NCI-H1417 treated with DMSO at 0.1 percent for 48 hours (cell line): ENCODE measurements at places on chromosomes 7 and 10.

- DNase-seq, result no peak
Observed at GRCh38 chr10:34739915-34740314, 75.2 kb downstream of the PARD3 start.

DNA sequence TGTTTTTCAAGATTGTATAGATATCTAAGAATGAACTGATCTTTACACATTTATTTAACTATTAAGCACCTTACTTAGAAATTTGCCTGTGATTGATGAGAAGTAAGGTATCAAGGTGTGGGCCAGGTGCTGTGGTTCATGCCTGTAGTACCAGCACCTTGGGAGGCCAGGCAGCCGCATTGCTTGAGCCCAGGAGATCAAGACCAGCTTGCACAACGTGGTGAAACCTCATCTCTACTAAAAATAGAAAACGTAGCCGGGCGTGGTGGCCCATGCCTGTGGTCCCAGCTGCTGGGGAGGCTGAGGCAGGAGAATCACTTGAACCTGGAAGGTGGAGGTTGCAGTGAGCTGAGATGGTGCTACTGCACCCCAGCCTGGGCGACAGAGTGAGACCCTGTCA, 33.7 kb downstream of the NME8 start:
- DNase-seq, result no peak

- DNase-seq, result no peak
Observed at GRCh38 chr10:49299816-49300139, 808 bp downstream of the C10orf71 start.

DNA sequence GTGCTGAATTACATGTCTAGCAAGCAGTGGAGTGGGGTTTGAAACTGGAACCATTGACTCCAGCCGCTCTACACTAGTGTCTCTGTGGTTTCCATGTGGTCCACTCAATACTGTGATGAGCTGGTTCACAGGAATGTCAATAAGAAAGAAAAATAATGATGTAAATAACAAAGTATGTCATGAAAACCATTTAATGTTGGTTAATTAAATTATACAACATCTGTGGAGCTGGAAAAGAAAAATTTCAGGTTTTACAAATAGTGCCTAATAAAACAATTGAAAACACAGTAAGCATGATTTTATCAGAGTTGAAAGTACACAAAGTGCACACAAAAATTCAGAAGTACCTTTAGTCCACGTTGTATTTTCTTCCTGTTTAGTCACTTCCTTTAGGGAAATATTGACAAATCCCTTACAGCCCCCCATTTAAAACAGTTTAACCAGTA, 28.7 kb upstream of the NAMPT start:
- no peak for DNase-seq

- no peak for DNase-seq
Observed at GRCh38 chr7:157704365-157704764, 367.6 kb downstream of the DNAJB6 start.

DNA sequence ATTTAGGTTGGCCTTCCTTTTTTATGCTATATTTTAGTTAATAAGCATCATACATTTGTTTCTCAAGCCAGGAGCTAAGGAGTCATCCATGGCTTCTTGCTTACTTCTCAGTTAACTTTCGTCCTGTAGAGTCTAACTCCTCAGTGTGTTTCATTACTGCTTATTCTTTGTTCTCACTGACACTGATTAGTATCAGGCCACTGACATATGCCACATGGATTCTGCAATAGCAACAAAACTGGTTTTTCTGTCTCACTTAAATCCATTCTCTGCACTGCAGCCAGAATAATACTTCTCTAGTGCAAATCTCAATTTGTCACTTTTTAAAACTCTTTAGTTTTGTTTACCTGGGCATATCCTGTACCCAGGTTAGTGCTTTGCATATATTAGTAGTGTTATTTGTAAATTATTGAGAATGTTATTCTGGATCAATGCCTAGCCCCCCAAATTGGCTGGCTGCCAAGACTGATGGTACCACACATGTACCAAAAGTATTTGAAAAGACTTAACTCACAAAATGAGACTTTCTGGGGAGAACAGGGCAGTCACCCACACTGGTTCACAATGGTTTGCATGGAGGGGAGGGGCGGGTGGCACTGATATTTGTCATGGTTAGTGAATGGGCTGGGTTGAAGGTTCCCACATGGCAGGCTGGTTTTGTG, 79.1 kb downstream of the CCSER2 start:
- DNase-seq, result no peak

- peak; percentile 4 for DNase-seq
Observed at GRCh38 chr7:47179812-47180515, 401.9 kb downstream of the TNS3 start.

- no peak for DNase-seq
Observed at GRCh38 chr10:16689227-16689626, 128.0 kb downstream of the RSU1 start.

DNA sequence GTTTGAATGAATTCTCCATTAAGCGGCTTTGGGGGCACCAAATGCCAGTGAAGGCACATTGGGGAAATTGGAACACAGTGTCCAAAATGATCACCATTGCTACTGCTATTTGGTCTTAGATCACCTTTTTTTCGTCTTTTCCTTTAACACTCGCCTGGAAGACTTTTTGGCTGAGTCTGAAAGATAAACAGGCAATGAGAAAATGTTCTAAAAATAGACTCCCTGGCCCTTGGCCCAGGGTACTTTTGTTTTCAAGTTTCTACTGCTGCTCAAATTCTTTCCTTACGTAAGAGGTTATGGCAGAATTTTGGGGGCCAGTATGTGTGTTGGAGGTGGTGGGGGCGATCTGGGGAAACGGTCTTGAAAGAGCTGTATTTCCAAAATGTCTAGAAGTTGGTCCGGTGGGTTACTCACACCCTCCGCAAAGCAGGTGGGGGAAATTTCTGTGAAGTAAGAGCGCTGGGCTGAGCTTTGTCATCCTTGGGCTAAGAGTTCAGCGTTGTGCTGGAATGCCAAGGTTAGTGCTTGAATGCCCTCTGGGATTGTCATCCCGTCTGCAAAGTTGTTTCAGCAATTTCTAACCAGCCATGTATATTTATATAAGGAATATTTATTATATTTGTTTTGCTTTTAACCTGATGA, 1.3 kb upstream of the ITPRIP start:
- no peak for DNase-seq

GRCh38 chr7:83468251-83468739, 180.6 kb downstream of the SEMA3E start:
- DNase-seq, result no peak

DNA sequence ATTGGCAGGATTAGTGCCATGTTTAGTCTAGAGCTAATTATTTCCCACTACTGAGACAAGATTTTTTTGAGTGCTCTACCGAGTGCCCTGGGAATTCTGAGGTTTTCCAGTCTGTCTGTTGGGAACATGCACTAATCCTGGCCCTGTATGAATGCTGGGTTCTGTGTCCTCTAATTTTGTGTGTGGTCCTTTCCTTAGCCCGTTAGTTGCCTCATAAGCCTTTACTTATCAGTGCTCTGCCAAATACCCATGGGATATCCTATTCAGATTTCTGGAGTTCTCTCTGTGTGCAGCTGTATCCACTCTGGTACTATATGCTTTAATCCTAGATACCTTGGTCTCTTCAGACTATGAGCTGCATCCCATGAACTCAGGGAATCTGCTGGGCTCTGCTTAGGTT, 13.1 kb downstream of the CSGALNACT2 start:
- no peak for DNase-seq
